ENCODE measurements at places on chromosomes 4 and X.

DNA sequence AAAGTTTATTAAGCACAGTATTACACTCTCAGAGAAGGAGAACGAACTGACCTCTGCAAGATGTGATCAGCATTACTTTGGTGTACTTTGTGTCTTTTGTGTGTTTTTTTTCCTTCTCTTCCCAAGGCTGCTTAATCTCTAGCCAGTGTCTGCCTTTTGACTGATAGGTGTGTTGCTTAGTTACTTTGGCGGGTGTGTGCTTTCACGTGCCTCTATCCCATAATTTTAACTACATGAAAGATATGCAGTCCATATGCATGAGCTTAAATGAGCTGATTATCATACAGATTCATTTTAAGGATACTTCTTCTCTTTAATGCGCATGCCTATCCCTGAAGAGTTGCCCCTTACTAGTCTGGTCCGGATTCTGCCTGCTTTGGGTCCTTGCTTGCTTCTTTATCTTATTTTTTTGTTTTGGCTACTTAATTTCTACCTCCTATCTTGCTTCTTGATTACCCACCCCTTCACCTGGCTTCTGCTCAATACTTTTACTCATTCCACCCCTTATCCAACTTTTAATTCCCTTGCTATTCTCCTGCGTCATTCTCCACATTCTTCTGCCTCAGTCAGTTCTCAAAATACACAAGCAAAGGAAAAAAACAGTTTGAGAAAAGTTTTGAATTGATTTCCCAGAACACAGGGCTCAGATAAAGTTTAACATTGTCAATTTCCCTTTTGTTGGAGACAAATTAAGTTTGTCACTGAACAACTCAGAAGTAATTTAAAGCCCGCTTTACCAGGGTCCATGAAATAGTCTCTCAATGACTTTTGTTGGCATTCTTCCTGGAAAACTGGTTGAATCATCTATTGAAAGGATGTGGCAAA is 182.0 kb downstream of the TENT5D start:
- no peak for DNase-seq

DNA sequence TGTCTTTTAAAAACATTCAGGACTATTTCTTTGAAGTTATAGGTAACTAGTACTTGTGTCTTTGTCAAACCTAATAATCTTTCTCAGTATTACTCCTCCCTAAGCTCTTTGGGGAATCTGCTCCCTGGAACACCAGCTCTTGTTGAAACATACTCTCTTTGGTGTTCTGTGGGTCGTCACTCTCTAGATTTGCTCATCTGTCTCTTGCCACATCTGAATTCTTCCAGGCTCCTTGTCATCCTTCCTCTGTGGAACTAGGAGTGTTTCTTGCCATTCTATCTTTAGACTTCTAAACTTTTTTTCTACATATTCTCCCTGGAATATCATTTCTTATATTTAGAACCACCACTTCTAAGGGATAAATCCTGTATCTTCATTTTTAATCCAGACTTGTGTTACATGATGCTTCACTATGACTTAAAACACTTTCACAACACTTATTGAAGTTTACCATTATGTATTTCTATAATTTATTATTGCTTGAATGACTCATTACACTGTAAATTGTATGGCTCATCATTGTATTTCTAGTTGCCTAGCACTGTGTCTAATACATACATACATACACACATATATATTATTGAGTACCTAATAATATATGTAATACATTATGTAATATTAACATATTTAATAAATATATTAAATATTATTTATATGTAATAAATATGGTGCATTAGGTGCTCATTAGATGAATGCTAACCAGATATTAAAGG is 186.1 kb downstream of the TMA16 start:
- DNase-seq, result no peak

DNA sequence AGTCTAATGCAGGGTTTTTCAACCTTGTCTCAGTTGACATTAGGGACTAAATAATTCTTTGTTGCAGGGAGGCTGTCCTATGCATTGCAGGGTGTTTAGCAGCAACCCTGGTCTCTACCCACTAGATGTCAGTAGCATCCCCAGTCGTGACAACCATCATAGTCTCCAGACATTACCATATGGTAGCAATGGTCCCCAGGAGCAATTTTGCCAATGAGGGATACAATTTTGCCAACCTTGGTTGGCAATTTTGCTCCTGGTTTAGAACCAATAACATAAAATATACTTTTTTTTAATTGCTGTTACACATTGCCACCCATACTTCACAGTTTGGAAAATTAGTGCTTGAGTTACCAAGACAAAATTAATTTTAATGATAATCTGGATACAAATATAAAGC is 6.0 kb downstream of the EREG start:
- DNase-seq, result peak; percentile 58

DNA sequence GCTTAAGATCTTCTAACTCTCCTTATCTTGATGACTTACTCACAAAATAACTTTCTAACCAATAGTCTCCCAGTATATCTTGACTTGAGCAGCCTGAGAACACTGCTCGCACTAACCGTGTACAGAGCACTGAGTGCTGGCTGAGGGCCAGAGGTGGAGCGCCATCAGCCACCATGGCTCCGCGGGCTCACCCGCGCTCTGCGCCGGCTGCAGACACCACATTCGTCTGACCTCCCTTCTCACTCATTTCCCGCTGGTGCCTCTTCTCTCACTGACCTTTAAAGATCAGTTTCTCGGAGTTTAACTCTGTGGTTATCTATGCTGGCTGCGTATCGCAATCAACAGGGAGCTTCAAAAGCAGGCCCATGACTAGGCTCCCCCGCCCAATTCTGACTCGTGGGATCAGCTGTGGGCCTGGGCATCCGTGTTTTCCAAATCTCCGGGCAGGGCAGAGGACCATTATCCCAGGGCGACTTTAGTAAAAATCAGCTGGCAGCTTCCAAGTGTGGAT is 78.6 kb downstream of the HAUS3 start:
- DNase-seq, result no peak

GRCh38 chrX:72306085-72306801 is 529 bp upstream of the CITED1 start:
- no peak for DNase-seq

GRCh38 chr4:85527815-85528214 is 52.9 kb downstream of the ARHGAP24 start:
- DNase-seq, result no peak

GRCh38 chrX:119222932-119223331 is 13.2 kb upstream of the PGRMC1 start:
- DNase-seq, result no peak

DNA sequence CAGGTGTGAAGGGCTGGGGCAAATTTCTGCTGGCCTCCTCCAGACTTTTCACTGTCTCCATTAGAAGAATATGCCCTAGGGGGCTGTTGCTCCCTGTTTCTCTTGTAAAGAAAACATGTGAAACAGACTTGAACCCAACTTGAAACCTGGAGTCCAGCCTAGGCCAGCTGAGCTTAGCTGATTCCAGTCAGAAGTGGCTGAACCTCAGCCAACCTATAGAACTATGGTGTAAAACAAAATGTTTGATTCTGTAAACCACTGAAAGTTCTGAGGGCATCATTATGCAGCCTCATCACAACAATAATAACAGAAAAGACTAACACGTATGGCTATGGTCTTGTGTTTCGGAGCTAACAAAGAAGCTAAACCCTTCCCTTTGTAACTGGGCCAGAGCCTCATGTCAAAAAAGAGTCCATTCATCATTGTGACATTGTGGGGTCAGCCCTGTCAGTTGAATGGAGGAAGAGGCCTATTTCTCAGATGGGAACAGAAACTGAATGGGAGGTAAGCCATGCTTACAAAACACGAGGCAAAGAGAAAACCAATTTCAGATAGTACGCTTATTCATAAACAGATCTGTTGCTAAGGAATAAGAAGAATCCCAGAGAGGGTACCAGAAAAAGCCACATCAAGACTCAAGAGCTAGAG is 34.1 kb downstream of the SETD7 start:
- DNase-seq, result no peak

GRCh38 chr4:123127218-123127617 is 204.8 kb upstream of the NUDT6 start:
- peak; percentile 44 for DNase-seq

DNA sequence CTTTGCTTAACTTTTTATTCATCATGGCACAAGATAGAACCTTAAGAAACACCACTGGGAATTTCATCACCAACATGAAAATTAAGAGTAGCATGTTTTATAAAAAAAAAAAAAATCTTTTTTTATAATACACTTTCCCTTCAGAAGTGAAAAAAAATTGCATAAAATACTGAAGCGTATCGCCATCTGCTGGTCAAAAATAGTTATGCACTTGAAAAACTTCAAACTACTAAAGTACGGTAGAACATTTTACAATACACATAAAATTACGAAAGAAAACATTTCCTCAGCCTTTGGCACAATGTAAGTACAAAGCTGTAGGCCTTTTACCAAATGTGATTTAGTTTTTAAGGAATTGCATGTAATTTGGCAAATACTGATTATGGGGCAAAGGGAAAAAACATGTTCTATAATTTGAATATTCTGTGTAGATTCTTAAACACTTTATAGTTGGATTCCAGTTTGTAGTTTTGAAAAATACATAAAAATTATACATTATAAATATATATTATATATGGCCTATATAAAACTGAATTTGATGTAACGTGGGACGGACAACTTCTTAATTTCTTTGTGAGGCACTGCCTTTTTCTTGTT is 26.5 kb downstream of the HCCS start:
- DNase-seq, result peak; percentile 56

DNA sequence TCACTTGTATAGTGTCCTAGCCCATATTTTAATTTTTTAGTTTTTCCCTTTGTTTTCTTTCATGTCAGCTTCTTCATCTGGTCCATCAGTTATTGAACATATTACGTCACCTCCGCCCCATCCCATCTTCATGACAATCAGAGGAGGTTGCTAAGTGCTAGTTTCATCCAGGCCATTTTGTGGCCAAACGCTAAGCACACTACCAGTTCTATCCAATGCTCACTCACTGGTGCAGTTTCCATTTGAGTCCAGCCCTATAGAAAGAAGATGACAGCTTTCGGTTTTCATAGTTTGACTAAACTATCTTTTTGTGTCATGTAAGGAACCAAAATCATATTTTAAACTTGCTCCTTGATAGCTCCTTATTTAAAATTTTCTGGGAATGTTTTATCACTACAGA is 304.2 kb downstream of the TENM3 start:
- DNase-seq, result no peak

- DNase-seq, result no peak
Observed at GRCh38 chr4:6071959-6072720, 53.9 kb upstream of the C4orf50 start.

DNA sequence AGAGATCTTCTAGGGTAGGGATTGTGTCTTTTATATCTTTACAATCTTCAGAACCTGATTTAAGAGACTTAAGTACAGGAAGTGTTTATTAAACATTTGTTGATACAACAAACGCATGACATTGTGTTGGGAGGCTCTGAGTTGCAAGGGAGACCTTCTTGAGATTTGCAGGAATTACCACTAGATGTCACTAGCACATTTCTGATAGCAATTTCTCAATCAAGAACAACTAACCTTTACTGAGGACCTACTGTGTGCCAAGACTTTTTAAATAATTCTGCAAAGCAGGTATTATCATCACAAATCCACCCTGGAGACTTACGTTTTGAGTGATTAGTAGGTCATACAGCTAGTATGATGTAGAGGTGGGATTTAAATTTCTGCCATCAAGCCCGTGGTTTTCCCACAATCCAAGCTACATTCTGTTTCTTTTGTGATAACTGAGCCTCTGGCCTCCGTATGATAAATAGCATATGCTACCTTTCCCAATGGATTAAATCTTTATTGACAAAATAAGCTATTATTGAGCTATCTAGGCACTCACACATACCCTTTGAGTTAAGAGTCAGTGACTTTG is 986.0 kb downstream of the CCSER1 start:
- peak; percentile 32 for DNase-seq

DNA sequence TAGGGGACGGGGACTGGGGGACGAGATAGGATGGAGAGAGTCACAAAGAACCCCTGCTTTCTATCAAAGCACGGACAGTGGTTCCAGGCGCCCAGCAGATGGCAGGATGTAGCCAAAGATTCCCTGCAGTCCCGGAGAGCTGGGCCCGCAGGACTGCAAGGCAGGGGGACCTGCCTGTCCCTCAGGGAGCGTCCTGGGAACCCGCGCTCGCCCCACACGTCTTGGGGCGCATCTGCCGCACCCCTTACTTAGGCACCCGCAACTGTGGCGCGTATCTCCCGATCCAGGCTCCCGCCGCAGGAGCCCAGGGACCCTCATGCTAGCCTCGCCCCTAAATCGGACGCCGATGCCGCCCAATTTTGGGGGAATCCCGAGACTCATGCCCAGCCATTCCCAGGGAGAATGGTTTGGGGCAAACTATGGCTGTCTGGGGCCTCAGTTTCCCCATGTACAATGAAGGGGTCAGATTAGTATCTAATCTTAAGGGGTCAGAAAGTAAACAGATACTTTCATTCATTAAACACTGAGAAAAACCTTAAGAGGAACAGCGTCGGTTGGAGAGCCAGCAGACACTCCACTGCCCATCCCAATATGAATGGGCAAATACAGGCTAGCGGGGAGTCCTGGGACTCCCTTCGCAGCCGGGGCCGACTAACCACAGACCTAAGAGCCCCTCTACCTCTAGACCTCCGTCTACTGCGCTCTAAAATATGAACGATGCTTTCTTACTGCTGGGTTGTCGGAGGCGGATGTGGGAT is 581 bp upstream of the STK32B start:
- DNase-seq, result peak; percentile 76

GRCh38 chr4:127641524-127641923 is 8.8 kb downstream of the INTU start:
- DNase-seq, result no peak

DNA sequence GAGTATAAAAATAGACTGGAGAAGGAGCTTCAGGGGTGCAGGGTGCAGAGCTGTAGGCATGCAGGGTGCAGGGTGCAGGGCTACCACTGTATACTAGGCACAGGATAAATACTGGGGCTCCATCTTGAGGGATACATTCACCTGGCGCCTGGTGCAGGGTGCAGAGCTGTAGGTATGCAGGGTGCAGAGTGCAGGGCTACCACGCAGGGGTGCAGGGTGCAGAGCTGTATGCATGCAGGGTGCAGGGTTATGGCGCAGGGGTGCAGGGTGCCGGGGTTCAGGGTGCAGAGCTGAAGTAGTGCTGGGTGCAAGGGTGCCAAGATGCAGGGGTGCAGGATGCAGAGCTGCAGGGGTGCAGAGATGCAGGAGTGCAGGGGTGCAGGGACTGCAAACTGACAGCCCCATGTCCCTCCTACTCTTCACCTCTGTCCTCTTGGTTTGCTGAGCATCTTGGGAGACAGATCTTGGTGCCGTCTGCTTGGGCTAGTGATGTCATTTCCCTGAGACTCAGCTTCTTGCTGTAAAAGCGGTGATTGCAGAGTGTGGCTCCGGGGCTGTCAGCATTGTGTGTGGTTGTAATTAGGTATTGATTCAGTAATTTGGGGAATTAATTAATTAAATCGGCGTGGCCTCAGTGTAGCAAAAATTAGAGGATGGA is 91.2 kb downstream of the ADRA2C start:
- DNase-seq, result no peak

- DNase-seq, result peak; percentile 94
Observed at GRCh38 chr4:77699731-77700210, 94.2 kb downstream of the CXCL13 start.

DNA sequence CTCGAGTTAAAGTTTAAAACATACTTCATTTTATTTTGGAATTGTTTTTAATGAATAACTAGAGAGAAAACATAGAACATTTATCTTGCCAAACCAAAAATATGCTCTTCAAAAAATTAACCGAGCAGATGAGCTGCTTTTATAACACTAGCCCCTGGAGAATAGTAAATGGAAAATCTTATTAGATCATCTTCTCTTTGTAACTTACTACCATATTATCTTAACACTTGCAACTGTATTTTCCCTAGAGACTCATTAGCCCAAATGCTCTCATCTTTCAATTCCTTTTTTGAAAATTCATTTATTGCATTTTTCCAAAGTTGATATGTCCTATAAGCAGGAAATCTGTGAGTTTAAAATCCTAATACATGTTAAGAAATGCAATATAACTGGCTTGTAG is 143.3 kb downstream of the CAMK2D start:
- peak; percentile 16 for DNase-seq
